ENCODE measurements at places on chromosomes 11 and 22.

- no peak for DNase-seq
Observed at GRCh38 chr11:7077101-7077500, 11.7 kb upstream of the RBMXL2 start.

- no peak for DNase-seq
Observed at GRCh38 chr11:81071606-81072005, 1630.8 kb upstream of the TENM4 start.

- no peak for DNase-seq
Observed at GRCh38 chr11:132126973-132127899, 756.8 kb downstream of the NTM start.

GRCh38 chr11:120028181-120028896, 109.6 kb downstream of the TRIM29 start:
- no peak for DNase-seq

DNA sequence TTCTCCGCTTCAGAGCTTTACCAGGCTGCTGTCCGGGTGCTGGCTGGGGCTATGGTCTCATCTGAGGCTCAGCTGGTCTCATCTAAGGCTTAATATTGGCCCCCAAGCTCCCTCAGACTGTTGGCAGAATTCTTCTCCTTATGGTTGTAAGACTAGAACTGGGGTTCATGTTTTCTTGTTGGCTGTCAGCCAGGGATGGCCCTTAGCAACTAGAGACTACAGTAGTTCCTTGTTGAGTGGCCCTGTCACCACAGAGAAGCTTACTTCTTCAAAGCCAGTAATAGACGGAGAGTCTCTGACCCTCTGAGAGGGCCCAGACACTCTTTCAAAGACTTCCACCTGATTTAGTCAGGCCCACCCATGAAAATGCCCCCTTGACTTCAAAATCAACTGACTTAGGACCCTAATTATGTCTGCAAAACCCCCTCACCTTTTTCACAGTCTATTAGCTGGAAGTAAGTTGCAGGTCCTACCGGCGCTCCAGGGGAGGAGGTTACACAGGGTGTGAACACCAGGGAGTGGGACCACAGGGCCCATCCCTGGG, 24.2 kb upstream of the TREH start:
- no peak for DNase-seq

GRCh38 chr11:58893899-58894298, 45.4 kb upstream of the GLYATL1 start:
- no peak for DNase-seq

DNA sequence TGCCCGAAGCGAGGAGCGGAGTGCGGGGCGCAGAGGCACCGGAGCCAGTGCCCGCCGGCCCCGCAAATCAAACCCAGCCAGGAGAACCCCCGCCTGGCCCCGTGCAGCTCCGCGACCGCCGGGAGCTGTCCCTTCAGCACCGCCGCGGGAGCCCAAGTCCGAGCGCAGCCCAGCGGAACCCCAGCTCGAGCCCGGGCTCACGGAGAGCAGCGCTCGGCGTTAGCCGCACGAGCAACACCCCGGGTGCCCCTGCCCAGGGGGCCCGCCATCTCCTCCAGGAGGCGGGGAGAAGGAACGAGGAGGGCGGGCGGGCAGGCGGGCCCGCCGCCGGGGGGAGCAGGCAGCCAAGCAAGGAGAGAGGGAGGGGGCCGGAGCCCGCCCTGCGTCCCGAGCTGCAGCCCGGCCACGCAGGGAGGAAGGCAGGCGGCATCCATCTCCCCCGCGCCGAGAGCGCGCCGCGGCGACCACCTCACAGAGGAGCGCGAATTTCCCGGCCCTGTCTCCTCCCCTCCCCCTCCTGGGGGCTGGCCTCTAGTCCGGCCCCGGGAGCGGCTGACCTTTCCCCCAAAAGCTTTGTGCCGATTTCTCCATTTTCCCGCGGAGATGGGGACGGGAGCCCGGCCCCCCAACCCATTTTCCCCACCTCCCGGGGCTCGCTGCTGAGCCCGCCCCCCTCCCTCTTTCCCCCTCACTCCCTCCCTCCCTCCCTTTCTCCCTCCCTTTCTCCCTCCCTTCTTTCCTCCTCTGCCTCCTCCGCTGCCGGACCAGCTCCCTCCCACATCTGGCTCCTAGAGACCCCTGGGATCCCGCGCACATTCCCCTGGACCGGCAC, 621 bp downstream of the KCNC1 start:
- DNase-seq, result no peak

DNA sequence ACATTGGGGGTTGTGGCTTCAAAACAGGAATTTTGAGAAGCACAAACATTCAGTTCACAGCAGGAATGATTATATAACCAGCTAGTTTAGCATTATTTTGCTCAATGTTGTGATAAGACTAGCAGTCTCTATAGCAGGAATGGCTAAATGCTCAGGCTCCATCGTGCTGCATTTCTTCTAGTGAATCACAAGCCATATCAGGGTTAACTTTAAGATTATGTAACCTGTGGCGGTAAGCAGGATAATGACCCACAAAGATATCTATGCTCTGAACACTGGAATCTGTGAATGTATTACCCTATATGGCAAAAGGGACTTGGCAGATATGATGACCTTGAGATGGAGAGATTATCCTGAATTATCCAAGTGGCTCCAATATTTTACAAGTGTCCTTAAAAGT, 14.8 kb downstream of the FSHB start:
- no peak for DNase-seq

- no peak for DNase-seq
Observed at GRCh38 chr22:36546092-36546804, 17.3 kb upstream of the EIF3D start.

- no peak for DNase-seq
Observed at GRCh38 chr11:10311802-10312201, 6.9 kb downstream of the ADM start.

GRCh38 chr11:105732611-105733010, 122.7 kb downstream of the GRIA4 start:
- DNase-seq, result no peak

Data from SIG-M5 (cell line).